Nucleus accumbens (tissue), 56 donors: ENCODE measurements at places on chromosomes 7 and 10.

GRCh38 chr7:124908259-124908658 lies 21.4 kb downstream of the POT1 start:
- DNase-seq, result no peak

- no peak for DNase-seq
These were observed 82.8 kb downstream of the ALOX5 start for GRCh38 chr10:45456822-45457221.

DNA sequence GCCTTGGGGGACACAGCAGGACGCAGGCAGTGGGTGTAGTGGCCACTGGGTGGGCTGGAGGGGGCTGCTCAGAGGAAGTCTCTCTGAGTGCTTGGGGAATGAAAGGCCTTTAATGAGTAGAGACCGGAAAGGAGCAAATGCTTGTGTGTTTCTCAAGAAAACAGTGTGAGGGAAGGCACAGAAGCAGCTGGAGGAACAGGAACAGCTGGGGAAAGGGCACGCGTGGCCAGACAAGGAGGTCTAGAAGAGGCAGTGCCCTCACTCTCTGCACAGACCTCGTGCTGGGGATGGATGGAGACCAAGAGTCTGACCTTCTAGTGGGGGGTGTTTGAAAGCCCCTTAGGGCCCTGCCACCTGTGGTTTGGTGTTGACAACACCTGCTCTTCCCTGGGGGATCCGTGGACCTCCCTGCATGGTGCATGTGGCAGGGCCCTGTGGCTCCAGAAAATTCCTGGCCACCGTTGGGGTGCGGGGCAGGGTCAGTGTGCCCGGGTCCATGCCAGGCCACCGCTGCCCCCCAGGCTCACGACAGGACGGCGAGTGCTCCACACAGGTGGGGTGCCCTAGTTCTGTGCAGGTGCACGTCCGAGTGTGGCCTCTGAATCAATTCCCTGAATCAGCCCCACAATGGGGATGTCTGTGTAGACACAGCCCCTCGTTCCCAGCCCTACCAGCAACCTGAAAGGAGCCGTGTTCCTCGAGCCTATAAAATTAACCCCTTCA lies 25.9 kb upstream of the FAM20C start:
- DNase-seq, result no peak

GRCh38 chr10:129045599-129045998 lies 421.4 kb upstream of the MGMT start:
- DNase-seq, result no peak

GRCh38 chr7:129427526-129428045 lies 6.6 kb upstream of the STRIP2 start:
- no peak for DNase-seq

GRCh38 chr7:128302139-128302538 lies 41.6 kb downstream of the RBM28 start:
- DNase-seq, result no peak

DNA sequence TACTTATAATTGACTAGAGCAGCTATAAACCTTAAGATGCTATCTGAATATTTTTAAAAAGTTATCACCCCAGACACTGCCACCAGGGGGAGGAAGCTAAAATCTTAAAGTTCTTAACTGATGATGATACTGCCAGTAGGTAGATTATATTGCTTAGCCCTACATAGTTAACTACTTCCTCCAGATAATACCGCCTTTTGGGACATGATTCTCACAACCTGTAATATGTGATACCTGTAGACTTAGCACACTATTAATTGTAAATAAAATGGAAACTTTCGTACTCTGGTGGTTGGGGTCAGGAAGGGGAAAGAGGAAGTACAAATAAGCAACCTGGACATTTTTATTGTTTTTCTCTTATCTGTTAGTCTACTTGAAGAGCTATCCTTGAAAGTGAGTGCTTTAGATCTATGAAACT lies 268.9 kb downstream of the ADK start:
- no peak for DNase-seq

DNA sequence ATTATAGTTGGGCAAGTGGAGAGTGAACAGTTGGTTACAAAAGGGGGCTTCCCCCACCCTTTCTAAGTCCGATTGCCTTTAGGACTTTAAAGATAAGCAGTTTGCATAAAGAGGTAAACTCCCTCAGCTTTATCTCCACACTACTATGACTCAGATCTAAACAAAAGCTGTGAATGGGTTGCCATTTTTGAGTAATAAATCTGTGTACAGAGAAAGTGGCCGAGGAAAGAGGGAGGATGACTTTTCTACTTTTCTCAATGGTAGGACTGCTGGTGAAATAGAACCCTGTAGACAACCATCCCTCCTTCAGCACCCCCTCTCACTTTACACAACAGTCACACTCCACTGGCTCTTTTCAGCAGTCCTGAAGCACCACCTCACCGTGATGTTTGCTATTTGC lies 71.2 kb downstream of the DNMBP start:
- DNase-seq, result no peak

DNA sequence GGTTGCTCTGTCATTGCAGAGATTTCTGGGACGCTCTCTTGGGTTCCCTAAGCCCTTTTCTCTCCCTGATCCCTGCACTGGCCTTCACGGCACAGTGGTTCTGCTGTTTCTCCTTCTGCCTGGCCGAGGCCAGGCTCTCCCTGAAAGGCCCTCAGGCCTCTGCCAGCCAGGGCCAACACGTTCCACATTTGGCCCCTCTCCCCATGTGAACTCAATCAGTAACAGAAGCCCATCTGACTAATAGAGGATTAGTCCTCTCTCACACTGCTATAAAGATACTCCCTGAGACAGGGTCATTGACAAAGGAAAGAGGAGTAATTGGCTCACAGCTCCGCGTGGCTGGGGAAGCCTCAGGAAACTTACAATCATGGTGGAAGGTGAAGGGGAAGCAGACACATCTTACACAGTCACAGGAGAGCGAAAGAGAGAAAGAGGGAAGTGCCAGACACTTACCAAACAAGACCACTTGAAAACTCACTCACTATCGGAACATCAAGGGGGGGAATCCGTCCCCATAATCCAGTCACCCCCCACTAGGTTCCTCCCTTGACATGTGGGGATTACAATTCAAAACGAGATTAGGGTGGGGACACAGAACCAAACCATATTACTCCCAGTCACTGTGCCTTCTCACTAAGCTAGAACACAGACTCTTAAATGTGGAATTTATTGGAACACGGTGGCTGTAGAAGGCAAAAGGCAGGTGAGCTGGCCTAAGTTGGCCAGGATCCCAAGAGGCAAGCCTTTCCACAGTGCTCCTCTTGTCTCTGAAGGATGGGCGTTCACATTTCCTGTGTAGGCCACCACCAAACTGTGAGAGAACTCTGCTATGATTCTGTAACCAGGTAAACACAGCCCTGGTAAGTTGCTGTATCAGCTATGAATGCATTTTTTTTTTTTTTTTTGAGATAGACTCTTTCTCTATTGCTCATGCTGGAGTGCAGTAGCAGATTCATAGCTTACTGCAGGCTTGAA lies 8.8 kb downstream of the FZD8 start:
- DNase-seq, result no peak

- no peak for DNase-seq
These were observed 1391.1 kb upstream of the LRRTM3 start for GRCh38 chr10:65534771-65535170.

GRCh38 chr10:59362144-59362958 lies at the start of gene FAM13C:
TSS of gene FAM13C (minus strand) at chr10:59362549. CDS start at chr10:59362460, 89 bp downstream.
- DNase-seq, result peak; percentile 80

GRCh38 chr7:92135052-92135889 lies 994 bp upstream of the CYP51A1 start:
- peak; percentile 46 for DNase-seq

- DNase-seq, result no peak
These were observed 46.1 kb upstream of the SLF2 start for GRCh38 chr10:100866575-100867098.

DNA sequence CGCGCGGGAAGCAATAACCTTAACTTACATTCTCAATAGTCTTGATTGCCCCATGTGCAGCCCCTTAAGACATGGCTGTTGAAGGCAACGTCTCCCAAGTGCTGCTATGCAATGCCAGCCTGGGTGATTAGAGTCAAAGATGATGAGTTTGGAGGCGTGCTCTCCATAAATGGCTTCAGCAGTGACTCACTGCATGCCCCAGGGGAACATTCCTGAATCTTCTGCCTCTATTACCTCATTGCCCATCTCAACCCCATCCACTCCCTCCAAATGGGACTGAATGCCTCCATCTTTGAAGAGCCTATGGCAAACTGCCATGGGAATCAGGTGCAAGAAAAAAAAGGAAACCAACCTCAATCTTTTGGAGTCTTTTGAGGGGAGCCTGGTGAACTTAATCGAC lies 282.8 kb downstream of the SNX10 start:
- no peak for DNase-seq

GRCh38 chr10:88769384-88769783 lies 9.6 kb downstream of the LIPN start:
- no peak for DNase-seq

- DNase-seq, result no peak
These were observed 146.9 kb downstream of the TPST1 start for GRCh38 chr7:66352071-66352470.

DNA sequence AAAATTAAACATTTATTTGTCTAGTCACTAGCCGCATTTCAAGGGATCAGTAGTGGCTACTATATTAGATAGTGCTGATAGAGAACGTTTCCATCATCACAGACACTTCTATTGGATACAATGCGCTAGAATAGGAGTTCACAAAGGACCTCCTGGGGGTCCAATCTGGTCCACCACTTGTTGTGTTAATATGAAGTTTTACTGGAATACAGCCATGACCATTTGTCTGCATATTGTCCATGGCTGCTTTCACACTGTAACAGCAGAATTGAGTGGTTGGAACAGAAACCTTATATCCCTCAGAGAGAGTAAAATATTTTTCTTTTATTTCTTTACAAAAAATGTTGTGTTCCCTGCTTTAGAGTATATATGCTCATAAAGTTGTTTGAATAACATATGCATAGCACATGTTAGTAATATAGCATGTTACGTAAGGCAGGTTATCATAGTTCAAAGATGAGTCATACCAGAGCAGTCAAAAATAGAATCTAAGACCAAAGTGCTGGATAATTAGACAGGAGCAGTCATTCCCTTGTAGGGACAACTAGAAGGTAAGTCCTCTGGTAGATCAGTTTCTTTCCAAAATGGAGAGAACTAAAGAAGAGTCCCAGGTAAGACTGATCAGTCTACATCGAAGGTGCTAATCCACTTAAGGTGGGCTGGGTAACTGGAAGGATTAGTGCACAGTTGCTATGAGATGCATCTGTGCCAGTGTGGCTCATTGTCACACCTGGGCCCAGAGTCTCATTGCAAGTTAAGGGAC lies 14.9 kb downstream of the BZW2 start:
- no peak for DNase-seq

- DNase-seq, result no peak
These were observed 167.8 kb downstream of the HDAC9 start for GRCh38 chr7:18663321-18663720.

GRCh38 chr10:3499120-3499519 lies 285.9 kb downstream of the KLF6 start:
- no peak for DNase-seq

DNA sequence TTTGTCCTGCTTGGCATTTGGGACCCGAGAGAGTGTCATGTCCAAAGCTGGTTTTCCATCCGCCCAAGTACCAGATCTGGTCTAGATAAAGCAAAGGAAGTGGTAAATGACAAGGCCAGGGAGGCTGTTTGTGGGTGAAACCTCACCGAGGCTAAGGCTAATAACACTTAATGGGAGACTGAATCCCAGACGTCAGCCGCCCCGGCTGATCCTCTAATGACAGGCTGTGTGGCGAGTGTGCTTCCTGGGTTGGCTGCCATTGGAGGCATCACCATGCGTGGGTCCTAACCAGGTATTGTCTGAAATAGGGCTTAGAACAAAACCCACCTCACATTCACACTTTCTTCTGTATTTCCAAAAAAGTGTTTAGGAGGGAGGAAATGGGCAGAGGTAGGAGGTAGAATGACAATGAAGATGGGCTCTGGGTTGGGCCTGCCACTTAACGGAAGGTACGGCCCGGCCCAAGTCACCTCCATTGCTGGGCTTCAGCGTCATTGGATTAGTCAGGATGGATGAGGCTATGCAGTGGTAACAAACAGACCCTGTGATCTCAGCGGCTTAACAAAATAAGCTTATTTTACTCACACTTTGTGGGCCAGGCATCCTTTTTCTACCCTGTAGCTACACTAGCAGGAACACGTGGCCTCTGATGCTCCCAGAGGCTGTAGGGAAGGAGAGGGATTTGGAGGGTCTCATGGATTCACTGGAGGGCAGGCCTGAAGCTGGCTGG lies 59.7 kb downstream of the PROSER2 start:
- no peak for DNase-seq

- DNase-seq, result no peak
These were observed 17.2 kb upstream of the STRIP2 start for GRCh38 chr7:129417073-129417472.

DNA sequence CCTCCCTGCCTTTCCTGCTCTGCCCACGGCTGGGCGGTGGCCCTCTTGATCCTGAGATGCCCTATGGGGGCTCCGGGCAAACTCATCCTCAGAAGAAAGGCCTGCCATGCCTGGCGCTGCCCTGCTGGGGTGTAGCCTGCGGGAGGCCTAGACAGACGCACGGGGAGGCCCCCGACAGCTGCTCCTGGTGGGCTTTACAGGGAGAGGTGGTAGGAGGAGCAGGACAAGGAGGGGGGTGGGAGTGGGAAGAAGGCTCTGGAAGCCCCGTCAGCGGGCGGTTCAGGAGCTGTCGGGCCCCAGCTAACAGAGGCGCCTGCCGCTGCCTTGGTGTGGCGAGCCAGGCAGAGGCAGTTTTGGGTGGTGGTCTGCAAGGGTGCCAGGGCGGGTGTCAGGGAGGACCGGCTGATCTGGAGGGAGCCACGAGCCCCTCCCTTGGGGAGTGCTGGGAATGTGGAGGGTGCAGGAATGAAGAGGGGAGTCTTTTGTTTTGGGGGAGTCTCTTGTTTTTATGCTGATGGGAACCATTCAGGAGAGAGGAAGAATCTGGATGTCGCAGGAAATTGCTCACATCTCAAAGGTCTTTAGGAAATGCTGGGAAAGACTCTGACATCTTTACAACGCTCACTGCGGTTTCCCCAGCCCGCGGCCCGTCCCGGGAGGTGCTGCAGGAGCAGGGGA lies 63.5 kb downstream of the CFAP46 start:
- DNase-seq, result no peak

- no peak for DNase-seq
These were observed 40.3 kb upstream of the EFCAB10 start for GRCh38 chr7:105621617-105622016.

DNA sequence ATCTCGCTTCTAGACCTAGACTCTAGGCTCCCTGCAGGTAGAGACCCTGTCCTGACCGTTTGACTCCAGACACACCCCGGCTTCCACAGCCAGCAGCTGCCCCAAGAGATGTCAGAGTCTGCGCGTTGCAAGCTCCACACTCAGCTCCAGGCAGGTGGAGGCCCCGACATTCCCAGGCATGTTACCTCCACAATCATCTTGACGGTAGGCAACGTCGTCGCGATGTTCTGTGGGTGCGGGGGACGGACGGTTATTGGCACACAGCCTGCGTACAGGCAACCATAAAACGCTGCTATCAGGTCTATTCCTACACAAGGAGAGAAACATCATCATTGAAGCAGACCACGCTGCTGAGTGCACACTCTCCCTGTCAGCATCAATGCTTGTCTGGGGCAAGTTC lies 213.2 kb downstream of the ZMYND11 start:
- DNase-seq, result no peak
